ENCODE measurements at places on chromosomes 6 and 20. TPM values are rescaled to one million over a fixed set of nuclear protein-coding genes. Genes with fewer than 3 reads are reported as not detected.
A peak's percentile ranks its signal among the peaks of the same experiment; 100 is the strongest.

DNA sequence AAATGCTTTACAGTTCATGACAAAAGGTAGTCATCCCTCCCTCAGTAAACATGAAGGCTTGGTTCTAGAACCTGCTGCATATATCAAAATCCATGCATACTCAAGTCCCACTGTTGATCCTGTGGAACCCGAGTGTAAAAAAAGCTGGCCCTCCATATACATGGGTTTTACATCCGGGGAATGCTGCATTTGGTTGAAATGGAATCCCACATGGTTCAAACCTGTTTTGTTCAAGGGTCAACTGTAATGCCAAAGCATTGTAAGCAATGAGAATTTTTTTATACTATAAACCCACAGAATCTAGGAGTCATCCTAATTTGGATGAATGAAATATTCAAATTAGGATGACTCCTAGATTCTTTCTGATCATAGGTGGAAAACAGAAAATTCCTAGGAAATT, 5.9 kb upstream of the HDAC2 start:
- no peak for DNase-seq

- no peak for DNase-seq
These were observed 577.1 kb downstream of the DOK5 start for GRCh38 chr20:55052459-55052858.

The MTFR2 gene
- 0.97 TPM for polyA plus RNA-seq

DNA sequence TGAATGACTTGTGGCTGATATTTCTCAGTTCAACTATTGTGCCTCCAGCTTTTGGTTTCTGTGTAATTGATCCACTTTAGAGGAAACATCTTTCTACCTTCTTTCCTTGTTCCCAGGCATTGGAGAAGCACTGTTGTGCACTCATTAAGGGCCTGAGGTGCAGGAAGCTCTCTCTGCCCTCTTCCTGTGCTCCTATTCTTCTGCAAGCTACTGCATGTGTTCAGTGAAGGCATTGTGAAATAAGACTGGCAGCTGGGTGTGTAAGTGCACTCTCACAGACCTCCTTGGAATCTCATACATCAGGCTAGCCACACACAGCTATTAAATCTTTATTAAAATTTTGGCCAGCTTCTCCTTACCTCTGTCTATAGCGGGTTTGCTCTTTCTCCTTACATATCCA, 177.8 kb downstream of the OGFRL1 start:
- no peak for DNase-seq

- DNase-seq: no peak
These were observed 115.7 kb downstream of the PRIM2 start for GRCh38 chr6:57432919-57433684.

The OTOR gene
- not detected for polyA plus RNA-seq

GRCh38 chr6:139882234-139882633, 507.8 kb upstream of the CITED2 start:
- DNase-seq: no peak

GRCh38 chr20:12315652-12316051, 398.0 kb downstream of the BTBD3 start:
- DNase-seq: no peak

The ASIP gene
- 15.1 TPM for polyA plus RNA-seq

The IMPG1 gene
- not detected for polyA plus RNA-seq

The DEFB132 gene
- not detected for polyA plus RNA-seq

- no peak for DNase-seq
These were observed 106.7 kb downstream of the UNC5CL start for GRCh38 chr6:40932366-40932765.

DNA sequence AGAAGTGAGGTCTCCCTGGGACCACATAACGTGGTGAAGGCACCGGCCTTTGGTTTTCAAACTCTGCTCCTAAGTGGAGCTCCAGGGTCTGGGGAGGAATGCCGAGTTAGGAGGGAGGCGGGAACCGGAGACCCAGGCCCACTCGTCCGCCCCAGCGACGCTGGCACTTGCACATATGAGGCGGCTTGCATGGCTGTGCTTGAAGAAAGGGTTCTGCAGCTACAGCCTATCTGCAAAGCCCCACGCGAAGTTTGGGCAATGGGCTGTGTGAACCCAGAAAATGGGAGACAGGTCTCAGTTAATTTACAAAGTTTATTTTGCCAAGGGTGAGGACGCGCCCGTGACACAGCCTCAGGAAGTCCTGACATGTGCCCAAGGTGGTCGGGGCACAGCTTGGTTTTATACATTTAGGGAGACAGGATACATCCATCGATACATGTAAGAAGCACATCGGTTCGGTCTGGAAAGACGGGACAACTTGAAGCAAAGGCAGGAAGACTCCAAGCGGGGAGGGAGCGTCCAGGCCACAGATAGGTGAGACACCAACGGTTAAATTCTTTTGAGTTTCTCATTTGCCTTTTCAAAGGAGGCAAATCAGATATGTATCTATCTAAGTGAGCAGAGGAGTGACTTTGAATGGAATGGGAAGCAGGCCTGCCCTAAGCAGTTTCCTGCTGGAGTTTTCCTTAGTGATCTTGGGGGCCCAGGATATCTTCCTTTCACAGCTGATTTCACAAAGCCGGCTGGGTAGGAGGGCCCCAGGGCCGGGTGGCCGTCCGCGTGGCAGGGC, 782 bp upstream of the PCMTD2 start:
- DNase-seq: peak; percentile 55

GRCh38 chr20:11906626-11907480, 10.8 kb upstream of the BTBD3 start:
- DNase-seq: no peak

DNA sequence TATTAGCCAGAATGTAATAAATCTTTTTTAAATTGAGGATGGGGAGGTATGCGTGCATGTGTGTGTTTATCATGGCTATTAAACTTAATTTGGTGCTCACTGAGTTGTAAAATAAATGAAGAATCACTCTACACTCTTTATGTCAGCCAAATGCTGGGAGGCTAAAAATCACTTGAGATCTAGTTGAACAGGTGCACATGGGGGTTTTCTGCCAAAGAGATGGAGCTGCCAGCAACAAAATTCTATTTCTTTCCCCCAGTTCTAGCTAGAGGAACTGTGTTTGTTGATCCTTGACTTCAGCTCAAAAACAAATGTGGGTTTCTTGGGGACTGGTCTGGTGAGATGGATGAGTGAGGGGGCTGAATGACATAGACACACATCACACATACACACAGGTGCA, 183.3 kb upstream of the BTBD3 start:
- DNase-seq: no peak

DNA sequence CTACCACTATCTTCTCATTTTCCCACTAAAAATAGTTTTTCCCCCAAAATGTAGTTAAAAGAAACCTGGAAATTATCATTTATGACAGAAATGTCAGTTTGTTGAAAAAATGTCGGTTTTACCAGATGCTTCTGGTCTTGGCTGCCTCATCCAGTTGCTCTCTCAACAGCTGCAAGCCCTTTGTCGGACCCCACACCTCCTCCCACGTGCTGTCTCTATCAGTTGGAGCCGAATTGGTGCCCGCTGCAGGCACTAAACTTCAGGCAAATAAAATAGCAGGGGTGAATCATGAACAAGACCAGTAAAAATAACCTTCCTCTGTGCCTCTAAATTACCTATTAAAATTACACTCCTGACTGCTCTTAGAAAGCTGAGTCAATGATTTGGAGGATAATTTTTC, 129.5 kb upstream of the CEP162 start:
- no peak for DNase-seq

The MICA gene
- polyA plus RNA-seq: 66.0 TPM

- no peak for DNase-seq
These were observed 31.0 kb downstream of the KCNQ2 start for GRCh38 chr20:63441136-63442099.

GRCh38 chr6:22929311-22929985, 360.1 kb downstream of the HDGFL1 start:
- no peak for DNase-seq

The EDN1 gene
- 2.8 TPM for polyA plus RNA-seq

The CFAP61 gene
- polyA plus RNA-seq: 2.7 TPM

The THBS2 gene
- 6.1 TPM for polyA plus RNA-seq

Data from adrenal gland (tissue), 19 donors.